ENCODE measurements at places on chromosomes 11 and 22.

DNA sequence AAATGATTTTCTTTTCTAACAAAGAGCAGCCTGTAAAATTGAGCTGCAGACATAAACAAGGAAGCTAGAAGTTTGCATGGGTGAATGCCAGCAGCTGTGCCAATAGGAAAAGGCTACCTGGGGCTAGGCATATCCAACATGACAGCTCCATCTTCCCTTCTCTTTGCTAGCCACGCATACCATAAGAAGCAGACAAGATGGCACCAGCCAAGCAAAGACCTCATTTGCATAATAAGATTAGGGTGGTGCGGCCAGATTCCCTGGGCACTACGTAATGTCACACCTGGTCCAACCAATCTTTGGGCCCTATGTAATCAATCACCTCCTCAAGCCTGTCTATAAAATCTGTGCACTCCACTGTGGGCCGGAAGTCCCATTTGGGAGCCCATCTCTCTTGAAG lies 108.3 kb downstream of the SWAP70 start:
- no peak for ATAC-seq

- no peak for ATAC-seq
These were observed 75.2 kb downstream of the ZNRF3 start for GRCh38 chr22:28958611-28959010.

GRCh38 chr11:36729825-36730224 lies 131.8 kb upstream of the RAG2 start:
- no peak for ATAC-seq

DNA sequence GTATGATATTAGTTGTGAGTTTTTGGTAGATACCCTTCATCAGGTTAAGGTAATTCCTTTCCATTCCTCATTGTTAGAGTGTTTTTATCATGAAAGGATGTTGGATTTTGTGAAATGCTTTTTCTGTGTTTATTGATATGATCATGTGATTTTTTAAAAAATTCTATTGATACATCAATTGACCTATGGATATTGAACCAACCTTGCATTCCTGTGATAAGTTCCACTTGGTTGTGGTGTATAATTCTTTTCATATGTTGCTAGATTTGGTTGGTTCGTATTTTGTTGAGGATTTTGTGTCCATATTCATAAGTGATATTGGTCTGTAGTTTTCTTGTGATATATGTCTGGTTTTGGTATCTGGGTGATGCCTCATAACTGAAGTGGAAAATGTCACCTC lies 6.7 kb downstream of the ANKRD13D start:
- ATAC-seq: no peak

DNA sequence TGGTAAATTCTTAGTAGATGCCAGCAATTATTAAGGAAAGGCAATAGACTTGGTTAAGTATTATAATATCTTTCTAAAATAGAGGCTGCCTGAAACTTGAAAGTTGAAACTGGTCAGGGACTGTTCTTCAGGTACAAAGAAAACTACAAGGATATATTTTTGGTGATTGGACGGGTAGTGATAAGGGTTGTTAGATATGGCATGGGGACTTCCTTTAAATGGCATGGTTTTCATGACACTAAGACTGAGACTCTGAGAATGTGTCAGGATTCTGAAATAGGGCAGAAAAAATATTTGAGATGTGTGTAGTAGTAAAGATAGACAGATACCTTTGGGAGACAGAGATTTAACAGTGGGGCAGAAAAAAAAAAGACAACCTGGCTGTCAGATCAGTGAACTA lies 108.4 kb upstream of the SLC5A12 start:
- no peak for ATAC-seq

- ATAC-seq: no peak
These were observed 20.9 kb downstream of the PRG3 start for GRCh38 chr11:57359896-57360690.

All from SK-N-SH treated with all-trans-retinoic acid at 6 μM for 48 hours (cell line).